ENCODE measurements at places on chromosomes 3 and 15. TPM values are rescaled to one million over a fixed set of nuclear protein-coding genes. Genes with fewer than 3 reads are reported as not detected.

The CCDC39 gene
- total RNA-seq: not detected

The C2CD4A gene
- total RNA-seq: not detected

The GRM7 gene
- total RNA-seq: not detected

The SLC9C1 gene
- not detected for total RNA-seq

The IQCB1 gene
- 33.2 TPM for total RNA-seq

The SERPINI2 gene
- total RNA-seq: not detected

The FETUB gene
- not detected for total RNA-seq

The HTR3E gene
- total RNA-seq: not detected

The MBD4 gene
- 57.6 TPM for total RNA-seq

The MEIS2 gene
- total RNA-seq: not detected

The GLDN gene
- not detected for total RNA-seq

The UBAP1L gene
- total RNA-seq: 6.1 TPM

The C3orf33 gene
- 2.1 TPM for total RNA-seq

The PLA1A gene
- total RNA-seq: 0.19 TPM

The GOLGA8G gene
- total RNA-seq: not detected

The UPK1B gene
- total RNA-seq: not detected

The CMTM7 gene
- 45.3 TPM for total RNA-seq

The CGNL1 gene
- not detected for total RNA-seq

The WDR72 gene
- total RNA-seq: not detected

The SOX2 gene
- total RNA-seq: not detected

The FRMD4B gene
- 8.9 TPM for total RNA-seq

The LZTFL1 gene
- total RNA-seq: 8.0 TPM

The NKIRAS1 gene
- total RNA-seq: 4.9 TPM
